NCI-H1105 treated with DMSO at 0.1 percent for 48 hours (cell line): ENCODE measurements at places on chromosomes 13 and 19.

- DNase-seq, result no peak
These were observed 36.9 kb downstream of the SYDE1 start for GRCh38 chr19:15144046-15144646.

DNA sequence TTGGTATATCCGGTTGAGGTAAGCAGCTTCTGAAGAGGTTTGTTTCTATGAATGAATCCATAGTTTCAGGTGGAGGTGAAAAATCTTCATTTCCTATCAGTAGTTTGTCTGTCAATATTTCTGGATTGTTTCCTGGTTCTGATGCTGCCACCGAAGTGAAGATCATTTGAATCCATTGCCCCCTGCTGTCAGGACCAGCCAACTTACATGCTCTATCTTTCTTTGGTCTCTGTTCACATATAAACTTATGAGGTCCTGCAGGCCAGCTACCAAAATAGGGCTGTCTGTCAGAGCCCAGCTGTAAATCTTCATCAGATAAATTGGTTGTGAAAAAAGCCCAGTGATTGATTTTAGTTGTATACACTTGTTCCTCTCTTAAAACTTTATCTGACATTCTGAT, 15.2 kb upstream of the N4BP2L1 start:
- DNase-seq, result peak; percentile 4

GRCh38 chr19:10984166-10984735, 23.4 kb downstream of the SMARCA4 start:
- no peak for DNase-seq

DNA sequence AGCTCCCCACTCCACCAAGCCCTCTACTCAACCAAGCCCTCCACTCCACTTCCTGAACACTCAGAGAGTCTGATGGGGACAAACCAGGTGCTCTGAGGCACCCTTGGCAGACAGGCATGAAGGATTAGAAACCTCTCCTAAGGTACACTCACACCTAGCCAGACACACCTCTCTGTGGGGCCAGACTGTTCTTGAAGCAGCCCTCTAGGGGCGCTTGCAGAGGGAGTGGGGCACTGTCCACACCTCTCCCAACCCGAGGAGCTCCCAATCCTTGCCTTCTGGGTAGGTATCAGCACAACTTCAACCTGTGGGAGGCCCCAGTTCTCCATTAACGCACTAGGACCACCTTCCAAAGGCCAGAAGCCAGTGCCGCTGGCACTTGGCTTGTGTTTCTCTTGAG, 108.7 kb upstream of the VSTM2B start:
- DNase-seq, result no peak

- no peak for DNase-seq
These were observed 55.6 kb upstream of the ALOX5AP start for GRCh38 chr13:30679483-30680330.
